ENCODE measurements at places on chromosomes 11 and 22.

GRCh38 chr11:16945671-16946469 lies 68.3 kb downstream of the PLEKHA7 start:
- no peak overlapping the region for H3K4me3 ChIP-seq
- H3K27ac ChIP-seq = no peak overlapping the region
- peaks cover 1% of the 10 kb centered on the region for H3K4me1 ChIP-seq
- no peaks in the 10 kb centered on the region for H3K27me3 ChIP-seq
- H3K36me3 ChIP-seq = no peaks in the 10 kb centered on the region
- DNase-seq = peak; percentile 54

- H3K27ac ChIP-seq = no peak overlapping the region
- H3K27me3 ChIP-seq = no peaks in the 10 kb centered on the region
- H3K4me3 ChIP-seq = no peak overlapping the region
- H3K4me1 ChIP-seq = no peaks in the 10 kb centered on the region
- no peaks in the 10 kb centered on the region for H3K36me3 ChIP-seq
These were observed 51.6 kb downstream of the CLMP start for GRCh38 chr11:123143476-123143875.

DNA sequence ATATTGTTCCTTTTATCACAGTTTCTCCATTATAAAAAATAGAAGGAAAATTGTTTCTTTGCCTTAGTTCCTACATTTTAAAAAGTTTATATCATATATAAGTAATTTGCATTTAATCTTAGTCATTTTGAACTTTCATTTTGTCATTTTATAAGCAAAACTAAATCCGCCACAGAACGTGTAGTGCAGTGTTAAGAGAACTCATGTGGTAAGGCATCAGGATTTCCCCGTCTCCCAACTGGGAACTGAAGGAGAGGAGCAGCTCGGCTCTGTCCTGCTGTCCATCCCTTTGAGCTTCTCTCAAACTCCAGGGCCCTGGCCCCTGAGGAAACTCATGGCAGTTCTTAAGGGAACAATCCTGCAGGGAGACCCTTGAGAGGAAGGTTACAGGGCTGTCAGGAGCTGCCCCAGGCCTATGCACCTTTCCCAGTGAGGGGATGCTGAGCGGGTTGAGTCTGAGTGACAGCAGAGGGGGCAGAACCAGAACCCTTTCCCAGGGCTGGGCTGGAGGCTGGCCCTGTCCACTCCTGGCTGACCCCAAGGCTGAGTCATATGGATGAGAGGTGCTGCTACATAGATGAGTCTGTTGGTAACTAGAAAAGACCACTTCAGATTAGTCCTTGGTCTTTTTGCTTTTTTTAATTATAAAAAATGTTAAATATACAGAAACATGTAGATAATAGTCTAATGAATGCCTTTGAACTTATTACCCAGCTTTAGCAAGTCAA lies 333.1 kb downstream of the TBC1D22A start:
- DNase-seq = no peak
- H3K27me3 ChIP-seq = no peaks in the 10 kb centered on the region
- no peak overlapping the region for H3K27ac ChIP-seq
- H3K4me1 ChIP-seq = no peaks in the 10 kb centered on the region
- no peak overlapping the region for H3K4me3 ChIP-seq

DNA sequence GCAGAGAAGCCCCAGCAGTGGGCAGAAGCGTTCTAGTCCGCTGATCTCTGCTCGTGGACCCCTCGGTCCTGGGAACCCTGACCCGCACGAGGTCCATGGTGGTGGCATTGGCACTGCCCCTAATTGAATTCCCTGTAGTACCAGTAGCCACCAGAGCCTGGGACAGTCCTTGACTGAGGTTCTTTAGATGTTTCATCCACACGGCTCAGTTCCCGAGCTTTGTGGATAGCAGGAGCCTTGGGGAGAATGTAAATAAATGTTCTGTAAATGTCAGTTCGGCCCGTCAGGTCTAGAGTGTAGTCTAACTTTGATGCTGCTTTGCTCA lies 39.4 kb upstream of the SEPTIN5 start:
- H3K36me3 ChIP-seq = no peaks in the 10 kb centered on the region
- H3K4me1 ChIP-seq = no peaks in the 10 kb centered on the region
- no peak overlapping the region for H3K4me3 ChIP-seq
- no peaks in the 10 kb centered on the region for H3K27me3 ChIP-seq
- no peak for DNase-seq

GRCh38 chr11:61020551-61021235 lies 49.2 kb downstream of the CD6 start:
- no peak overlapping the region for H3K4me3 ChIP-seq
- no peak for DNase-seq
- H3K27me3 ChIP-seq = no peaks in the 10 kb centered on the region
- peaks cover 33% of the 10 kb centered on the region for H3K4me1 ChIP-seq
- no peak overlapping the region for H3K27ac ChIP-seq
- no peaks in the 10 kb centered on the region for H3K36me3 ChIP-seq

GRCh38 chr22:47168441-47168840 lies 406.0 kb downstream of the TBC1D22A start:
- peaks cover 26% of the 10 kb centered on the region for H3K36me3 ChIP-seq
- H3K27me3 ChIP-seq = no peaks in the 10 kb centered on the region
- H3K27ac ChIP-seq = no peak overlapping the region
- DNase-seq = no peak
- no peaks in the 10 kb centered on the region for H3K4me1 ChIP-seq

DNA sequence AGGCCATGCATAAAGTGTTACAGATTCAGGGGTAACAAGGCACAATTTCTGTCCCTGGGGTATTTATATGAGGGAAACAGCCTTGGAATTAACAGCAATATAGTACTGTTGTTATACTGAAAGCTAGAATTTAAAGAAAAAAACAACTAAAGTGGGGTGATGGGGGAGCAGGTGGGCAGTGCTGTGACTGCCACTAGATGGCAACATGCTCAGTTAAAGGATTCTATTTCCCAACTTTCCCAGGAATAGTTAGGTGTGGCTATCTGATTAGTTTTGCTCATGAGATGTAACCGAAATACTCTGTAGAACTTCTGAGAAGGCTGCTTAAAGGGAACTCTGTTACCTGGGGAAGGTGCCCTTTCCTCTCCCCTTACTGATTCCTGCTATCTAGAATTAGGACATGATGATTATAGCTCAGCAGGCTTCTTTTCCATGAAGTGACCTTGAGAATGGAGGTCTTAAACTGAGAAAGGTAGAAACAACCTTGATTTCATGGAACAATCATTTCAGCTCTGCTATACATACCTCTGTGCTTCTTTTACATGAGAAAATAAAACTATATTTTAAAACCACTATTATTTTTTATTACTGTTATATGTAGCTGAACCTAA lies 102.6 kb downstream of the RELT start:
- no peak for DNase-seq
- H3K27ac ChIP-seq = no peak overlapping the region
- no peaks in the 10 kb centered on the region for H3K36me3 ChIP-seq
- no peaks in the 10 kb centered on the region for H3K4me1 ChIP-seq
- H3K27me3 ChIP-seq = no peaks in the 10 kb centered on the region

DNA sequence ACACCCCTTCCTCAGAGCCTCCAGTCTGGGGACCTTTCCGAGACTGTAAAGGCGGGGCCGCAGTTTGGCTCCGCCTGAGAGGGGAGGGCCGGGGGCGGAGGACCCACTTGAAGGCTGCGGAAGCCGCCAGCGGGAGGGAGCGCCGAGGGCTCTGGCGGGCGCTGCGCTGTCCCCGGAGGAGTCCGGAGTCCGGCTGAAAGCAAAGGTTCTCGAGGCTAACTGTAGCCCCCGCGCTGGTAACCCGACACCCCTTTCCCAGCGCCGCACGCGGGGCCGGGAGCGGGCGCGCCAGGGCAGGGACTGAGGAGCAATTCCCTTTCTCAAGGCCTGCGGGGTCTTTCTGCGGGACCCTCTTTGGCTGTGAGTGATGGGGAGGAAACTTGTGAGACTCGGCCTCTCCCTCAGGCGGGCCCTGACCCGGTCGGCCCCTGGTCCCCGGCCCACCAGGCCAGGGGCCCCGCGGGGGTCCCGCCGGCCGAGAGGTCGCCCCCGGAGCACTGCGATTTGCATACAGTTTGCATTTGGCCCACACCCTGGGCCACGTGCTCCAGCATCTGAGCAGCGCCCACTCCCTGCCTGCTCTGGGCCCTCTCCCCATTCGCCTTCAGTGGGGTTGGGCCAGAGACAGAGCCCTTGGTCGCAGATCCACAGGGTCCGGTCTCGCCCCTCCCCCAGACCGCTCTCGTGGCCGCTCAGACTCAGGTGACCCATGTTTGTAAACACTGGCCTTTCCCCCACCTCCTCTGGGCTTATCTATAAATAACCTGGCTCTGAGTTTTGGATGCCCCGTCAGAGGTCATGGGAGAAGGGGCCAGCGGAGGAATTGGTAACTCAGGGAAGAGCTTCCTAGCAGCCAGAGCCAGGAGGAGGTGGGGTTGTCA lies 519 bp upstream of the ART5 start:
- peak overlapping the region; percentile 78 for H3K4me3 ChIP-seq
- no peak overlapping the region for H3K27ac ChIP-seq
- DNase-seq = peak; percentile 89
- H3K4me1 ChIP-seq = no peaks in the 10 kb centered on the region
- peaks cover 3% of the 10 kb centered on the region for H3K27me3 ChIP-seq
- no peaks in the 10 kb centered on the region for H3K36me3 ChIP-seq

GRCh38 chr11:132886335-132886734 lies 646.0 kb downstream of the OPCML start:
- no peaks in the 10 kb centered on the region for H3K36me3 ChIP-seq
- H3K27ac ChIP-seq = no peak overlapping the region
- no peak for DNase-seq
- H3K4me1 ChIP-seq = no peaks in the 10 kb centered on the region
- peaks cover 2% of the 10 kb centered on the region for H3K27me3 ChIP-seq

DNA sequence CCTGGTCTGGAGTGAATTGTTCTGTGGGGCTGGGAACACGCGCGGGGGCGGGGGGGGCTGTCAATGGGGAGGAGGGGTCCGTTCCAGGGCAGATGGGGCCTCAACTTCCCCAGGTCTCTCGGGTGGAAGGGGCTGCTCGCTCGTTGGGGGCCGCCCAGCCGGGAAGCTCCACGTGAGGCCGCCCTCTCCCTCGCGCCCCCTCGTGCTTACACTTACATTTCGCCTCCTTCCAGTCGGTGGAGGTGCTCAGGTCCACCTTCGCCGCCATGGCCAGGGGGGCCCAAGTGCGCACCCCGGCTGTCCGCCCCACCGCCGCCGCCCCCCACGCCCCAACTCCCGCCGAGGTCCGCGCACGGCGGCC lies 452 bp downstream of the MACROD1 start:
- peak overlapping the region; percentile 81 for H3K4me3 ChIP-seq
- H3K36me3 ChIP-seq = no peaks in the 10 kb centered on the region
- H3K27me3 ChIP-seq = no peaks in the 10 kb centered on the region
- H3K4me1 ChIP-seq = peaks cover 19% of the 10 kb centered on the region

GRCh38 chr11:19890308-19890707 lies 177.7 kb downstream of the NAV2 start:
- H3K4me3 ChIP-seq = no peak overlapping the region
- H3K27me3 ChIP-seq = no peaks in the 10 kb centered on the region
- H3K36me3 ChIP-seq = no peaks in the 10 kb centered on the region
- no peak overlapping the region for H3K27ac ChIP-seq
- no peak for DNase-seq

DNA sequence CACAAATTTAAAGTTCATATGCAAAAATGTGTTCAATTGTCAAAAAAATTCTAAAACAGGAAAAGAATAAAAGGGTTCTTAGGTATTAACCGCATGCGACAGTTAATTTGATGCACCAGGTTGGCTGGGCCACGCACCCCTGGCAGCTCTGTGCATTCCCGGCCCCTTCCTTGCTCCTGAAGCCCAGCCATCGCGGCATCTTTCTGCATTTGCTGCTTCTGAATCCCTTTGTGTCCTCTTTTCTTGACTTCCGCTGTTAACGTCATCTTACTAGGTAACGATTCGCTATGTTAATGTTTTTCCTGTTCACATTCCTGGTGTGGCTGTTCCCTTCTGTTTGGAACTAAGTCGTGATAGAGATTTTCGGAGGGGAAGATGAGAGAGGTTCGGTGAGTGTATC lies 7.9 kb upstream of the KLHDC7B start:
- H3K36me3 ChIP-seq = no peaks in the 10 kb centered on the region
- peaks cover 43% of the 10 kb centered on the region for H3K4me1 ChIP-seq

- no peaks in the 10 kb centered on the region for H3K27me3 ChIP-seq
- no peak overlapping the region for H3K4me3 ChIP-seq
- H3K36me3 ChIP-seq = no peaks in the 10 kb centered on the region
These were observed 3.2 kb downstream of the CTSD start for GRCh38 chr11:1760351-1761109.

- H3K36me3 ChIP-seq = no peaks in the 10 kb centered on the region
- no peak overlapping the region for H3K4me3 ChIP-seq
- no peaks in the 10 kb centered on the region for H3K27me3 ChIP-seq
These were observed 55.1 kb upstream of the CLDN5 start for GRCh38 chr22:19579115-19579811.

DNA sequence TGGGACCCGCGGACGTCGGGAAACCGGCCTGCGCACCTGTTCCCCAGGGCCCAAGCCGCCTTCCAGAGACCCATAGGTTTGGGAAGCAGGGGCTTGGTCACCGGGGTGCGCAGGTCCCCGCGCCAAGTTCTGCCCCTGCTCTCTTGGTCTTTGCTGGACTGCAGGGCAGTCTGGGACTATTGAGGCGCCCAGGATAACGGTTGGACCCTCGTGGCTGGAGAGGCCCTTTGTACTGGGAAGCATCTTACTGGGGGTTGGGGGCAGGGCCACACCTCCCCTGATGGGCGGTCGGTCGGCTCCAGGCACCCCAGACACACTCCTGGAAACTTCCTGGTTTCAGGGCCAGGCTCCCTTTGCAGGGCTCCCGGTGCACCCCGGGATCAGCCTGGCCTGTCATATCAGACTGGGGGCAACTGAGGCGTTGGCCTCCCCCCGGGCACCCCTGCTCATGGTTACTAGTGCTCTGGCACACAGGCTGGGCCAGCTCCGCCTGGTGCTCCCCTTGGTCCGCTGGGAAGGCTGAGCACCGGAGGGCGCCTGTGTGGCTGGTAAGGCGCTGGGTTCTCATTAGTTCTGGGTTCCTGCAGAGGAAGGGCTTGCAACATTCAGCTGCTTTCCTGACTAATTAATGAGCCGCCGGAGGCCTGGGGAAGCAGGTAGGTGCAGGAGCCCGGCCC lies 1250.5 kb downstream of the BRD1 start:
- DNase-seq = no peak
- H3K4me3 ChIP-seq = no peak overlapping the region
- H3K4me1 ChIP-seq = no peaks in the 10 kb centered on the region
- H3K27me3 ChIP-seq = peaks cover 2% of the 10 kb centered on the region
- no peak overlapping the region for H3K27ac ChIP-seq

- H3K36me3 ChIP-seq = peaks cover 19% of the 10 kb centered on the region
- H3K27ac ChIP-seq = no peak overlapping the region
- no peak overlapping the region for H3K4me3 ChIP-seq
- H3K4me1 ChIP-seq = peaks cover 25% of the 10 kb centered on the region
- DNase-seq = no peak
These were observed 20.3 kb upstream of the RRM1 start for GRCh38 chr11:4074266-4074665.

DNA sequence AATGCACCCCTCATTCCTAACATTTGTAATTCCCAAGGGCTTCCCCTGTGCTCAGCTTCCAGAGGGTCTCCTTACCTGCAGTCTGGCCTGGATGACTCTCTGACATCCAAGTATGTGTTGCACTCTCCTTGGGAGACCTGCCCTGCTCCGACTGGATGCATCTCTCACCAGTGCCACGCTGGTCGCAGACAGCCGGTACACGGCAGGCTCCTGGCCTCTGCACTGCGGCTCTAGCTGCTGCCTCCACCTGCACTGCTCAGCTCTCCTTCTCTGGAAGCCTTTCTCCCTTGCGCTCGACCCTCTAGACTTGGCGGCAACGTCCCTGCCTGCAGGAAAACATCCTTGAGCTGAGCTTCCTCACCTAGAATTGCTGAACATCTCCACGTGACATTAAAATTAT lies 685.9 kb downstream of the BRD1 start:
- no peaks in the 10 kb centered on the region for H3K27me3 ChIP-seq
- no peak overlapping the region for H3K27ac ChIP-seq
- no peak for DNase-seq
- no peak overlapping the region for H3K4me3 ChIP-seq
- H3K36me3 ChIP-seq = no peaks in the 10 kb centered on the region

Measured in common myeloid progenitor, CD34-positive (primary cell).